Memory B cell (primary cell): ENCODE measurements at places on chromosomes 7 and 10.

DNA sequence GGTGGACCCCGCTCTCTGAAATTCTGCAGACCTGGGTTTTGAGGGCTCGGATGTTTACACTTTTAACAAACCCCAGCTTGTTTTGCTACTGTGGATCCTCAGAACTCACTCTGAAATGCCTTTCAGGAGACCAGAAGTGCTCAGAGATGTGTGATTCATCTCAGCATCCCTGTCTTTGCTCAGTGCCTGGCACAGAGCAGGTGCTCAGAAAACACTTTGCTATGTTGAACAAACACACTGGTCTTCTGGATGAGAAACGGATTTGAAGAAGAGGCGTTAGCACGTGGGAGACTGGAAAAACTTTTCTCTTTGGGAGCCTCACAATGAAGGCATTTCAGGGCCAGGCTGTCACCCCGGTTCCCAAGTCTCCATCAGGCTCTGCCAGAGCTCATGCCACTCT lies 53.3 kb downstream of the SH3PXD2A start:
- DNase-seq, result no peak

GRCh38 chr7:38704041-38704547 lies 72.9 kb upstream of the AMPH start:
- no peak for DNase-seq

GRCh38 chr7:44139311-44140010 lies 1.7 kb downstream of the MYL7 start:
- DNase-seq, result no peak

GRCh38 chr10:22333167-22333974 lies 11.9 kb upstream of the SPAG6 start:
- no peak for DNase-seq

GRCh38 chr7:87552351-87552900 lies 48.3 kb downstream of the ABCB1 start:
- DNase-seq, result no peak

DNA sequence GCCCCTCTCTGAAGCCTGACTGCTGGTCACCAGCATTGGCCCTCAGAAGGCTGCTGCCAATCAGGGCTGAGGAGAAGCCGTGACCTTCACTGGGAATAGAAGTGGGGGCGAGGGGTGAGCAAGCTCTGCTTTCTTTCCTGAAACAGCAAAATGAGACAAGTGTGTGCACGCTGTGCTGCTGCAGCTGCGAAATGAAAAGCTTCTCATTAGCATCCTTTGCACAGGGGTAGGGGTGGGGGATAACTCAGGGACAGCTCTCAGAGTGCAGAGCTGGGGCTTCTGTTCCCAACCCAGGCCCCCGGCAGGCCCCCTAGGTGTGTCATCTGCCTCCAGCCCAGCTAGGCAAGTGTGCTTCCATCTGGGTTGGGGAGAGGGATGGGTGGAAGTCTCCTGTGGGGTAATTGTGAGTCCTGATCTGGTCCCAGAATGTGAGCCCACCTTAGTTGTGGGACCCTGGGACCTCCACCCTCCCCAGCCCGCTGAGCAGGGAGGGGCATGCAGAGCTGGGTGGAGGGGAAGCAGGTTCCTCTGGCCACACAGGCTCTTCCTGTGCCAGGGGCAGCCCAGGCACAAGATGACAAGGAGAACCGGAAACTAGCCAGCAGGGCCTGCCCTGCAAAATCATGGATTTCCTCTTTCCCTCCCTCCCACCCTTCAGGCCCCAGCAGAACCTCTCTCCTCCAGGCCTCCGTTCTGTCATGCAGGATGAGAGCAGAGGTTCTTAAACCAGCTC lies 22.2 kb downstream of the ZNF467 start:
- no peak for DNase-seq

GRCh38 chr10:124650820-124651401 lies 93.3 kb downstream of the FAM53B start:
- DNase-seq, result no peak

DNA sequence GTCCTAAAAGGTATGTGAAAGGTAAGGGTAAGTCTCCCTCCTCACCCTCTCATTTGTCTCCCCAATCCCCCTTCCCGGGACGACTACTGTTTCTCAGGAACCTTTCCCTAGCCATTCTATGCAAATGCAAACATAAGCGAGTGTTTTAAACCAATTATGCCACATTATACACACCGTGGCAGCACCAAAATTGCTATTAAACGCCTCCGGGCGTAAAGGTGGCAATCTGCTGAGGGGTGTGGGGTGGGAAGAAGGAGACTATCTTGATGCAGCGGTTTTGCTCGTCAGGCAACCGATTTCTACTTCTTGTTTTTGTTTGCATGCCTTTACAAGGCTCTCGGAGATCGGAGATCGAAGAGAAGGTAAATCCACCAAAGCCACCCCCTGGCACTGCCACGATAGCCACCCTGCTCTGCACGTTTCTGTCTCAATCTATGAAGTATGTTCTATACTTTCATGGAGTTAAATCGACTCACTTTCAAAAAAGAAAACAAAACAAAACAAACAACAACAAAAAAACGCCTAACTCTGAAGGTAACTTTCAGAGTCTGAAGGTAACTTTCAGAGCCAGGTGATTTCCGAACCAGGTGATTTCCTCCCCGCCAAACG lies 46.0 kb upstream of the CDK1 start:
- peak; percentile 26 for DNase-seq

DNA sequence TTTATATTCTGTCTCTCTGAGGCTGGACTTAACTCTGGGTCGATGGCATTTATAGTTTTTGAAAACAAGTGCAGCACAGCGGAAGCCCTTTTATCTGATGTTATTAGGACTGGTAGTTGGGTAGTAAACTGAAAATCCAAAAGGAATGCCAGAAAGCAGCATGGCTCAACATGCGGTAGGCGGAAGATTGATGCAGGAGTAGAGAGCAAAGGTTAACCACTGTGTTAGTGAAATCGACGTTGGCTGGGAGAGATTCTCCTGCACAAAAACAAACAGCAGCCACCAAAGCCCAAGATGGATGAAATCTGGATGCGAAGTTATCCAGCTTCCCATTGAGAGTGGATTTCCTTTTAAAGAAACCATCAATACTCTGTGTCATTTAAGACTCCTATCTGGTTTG lies 54.5 kb upstream of the EMX2 start:
- no peak for DNase-seq

DNA sequence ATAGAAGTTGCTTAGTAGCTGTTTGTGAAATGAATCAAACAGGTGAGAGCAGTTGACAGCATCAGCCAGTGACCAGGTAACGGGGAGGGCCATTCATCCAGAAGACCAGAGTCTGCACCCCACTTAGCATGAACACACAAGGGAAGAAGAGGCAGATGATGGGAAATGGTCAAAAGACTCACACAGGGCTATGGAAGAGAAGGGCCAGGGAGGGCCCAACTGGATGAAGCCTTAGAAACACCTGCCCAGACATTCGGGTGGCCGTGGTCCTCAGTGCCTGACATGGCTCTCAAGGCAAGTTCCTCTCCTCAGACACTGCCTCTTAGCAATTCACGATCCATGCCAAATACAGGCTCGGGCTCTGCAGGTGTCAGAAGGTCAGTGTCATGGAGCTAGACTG lies 354.1 kb downstream of the TCERG1L start:
- no peak for DNase-seq

GRCh38 chr10:48722153-48723145 lies 37.8 kb downstream of the WDFY4 start:
- no peak for DNase-seq

DNA sequence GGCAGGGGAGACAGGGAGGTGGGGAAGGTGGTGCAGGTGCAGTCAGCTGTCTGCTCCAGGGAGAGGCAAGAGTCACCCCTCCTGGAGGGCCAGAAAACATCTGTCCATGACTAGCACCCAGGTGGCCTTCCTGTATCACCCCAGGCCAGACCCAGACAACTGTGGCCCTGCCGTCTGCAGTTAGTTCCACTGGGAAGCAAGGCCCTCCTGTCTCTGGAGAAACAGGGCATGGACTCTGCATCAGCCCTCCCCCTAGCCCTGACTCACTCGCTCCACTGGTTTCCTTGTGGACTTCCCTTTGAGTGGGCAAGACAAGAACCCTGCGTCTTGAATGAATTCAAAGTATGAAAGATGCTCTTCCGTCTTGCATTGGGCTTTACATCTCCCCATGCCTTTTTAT lies 12.6 kb downstream of the TBATA start:
- DNase-seq, result no peak
